ENCODE measurements at places on chromosomes 5 and 9.

DNA sequence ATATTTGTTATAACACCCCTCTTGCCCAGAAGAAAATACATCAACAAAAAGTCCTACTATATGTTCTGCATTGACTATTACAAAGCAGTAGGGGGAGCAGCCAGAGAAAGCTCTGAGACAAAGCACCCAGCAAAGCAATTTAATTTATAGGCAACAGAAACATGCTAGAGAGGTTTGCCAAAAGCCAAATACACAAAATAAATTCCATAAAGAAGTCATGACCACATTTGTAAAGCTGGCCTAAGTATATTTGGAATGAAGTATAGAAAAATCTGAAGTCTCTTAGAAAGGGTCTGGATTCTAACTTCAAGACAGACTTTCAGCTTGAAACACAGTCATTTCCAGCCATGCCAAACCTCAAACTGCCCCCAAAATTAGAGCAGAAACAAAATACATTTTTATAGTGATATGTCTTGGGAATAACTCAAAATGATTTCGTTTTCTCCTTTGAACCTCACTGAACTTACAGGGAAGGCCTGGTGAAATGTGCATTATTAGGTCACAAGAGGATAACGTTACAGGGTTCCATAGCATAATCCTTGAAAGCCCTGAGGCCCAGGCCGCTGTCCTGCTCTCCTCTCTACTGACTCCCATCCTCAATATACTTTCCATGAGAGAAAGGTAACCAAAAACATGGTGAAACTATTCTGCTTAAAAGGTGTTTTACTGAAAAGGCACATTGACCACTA, 451.8 kb downstream of the RAB3C start:
- DNase-seq = no peak

DNA sequence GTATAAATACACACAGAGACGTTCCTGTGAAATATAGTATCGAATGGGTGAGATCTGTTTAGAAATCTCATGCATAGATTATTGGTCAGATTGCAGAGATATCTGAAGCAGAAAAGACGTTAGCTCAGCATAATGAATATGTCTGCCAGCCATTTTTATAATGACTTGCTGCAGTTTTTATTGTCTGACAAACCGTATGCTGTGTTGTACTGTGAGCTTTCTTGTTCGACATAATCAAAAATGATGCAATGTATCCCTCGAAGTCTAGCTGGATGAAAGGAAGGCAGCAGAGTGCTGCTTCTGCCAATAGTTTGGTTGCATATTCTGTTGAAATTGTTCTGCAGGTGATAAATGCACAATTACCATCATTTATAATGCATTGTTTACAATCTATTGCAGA, 514.9 kb upstream of the ARRDC3 start:
- no peak for DNase-seq

GRCh38 chr5:169958278-169958677, 22.0 kb downstream of the INSYN2B start:
- no peak for DNase-seq

DNA sequence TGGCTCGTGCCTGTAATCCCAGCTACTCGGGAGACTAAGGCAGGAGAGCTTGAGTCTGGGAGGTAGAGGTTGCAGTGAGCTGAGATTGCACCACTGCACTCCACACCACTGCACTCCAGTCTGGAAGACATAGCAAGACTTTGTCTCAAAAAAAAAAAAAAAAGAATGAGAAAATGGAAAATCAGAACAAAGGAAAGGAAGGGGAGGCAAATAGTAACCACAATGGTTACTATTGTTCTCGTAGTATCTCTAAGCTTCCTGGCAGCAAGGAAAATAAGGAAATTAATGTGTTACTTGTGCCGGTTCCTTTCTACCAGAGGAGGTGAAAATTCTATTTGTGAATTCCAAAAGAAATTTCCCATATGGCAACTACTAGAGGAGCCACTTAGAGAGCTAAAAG, 48.5 kb upstream of the BNC2 start:
- DNase-seq = no peak

DNA sequence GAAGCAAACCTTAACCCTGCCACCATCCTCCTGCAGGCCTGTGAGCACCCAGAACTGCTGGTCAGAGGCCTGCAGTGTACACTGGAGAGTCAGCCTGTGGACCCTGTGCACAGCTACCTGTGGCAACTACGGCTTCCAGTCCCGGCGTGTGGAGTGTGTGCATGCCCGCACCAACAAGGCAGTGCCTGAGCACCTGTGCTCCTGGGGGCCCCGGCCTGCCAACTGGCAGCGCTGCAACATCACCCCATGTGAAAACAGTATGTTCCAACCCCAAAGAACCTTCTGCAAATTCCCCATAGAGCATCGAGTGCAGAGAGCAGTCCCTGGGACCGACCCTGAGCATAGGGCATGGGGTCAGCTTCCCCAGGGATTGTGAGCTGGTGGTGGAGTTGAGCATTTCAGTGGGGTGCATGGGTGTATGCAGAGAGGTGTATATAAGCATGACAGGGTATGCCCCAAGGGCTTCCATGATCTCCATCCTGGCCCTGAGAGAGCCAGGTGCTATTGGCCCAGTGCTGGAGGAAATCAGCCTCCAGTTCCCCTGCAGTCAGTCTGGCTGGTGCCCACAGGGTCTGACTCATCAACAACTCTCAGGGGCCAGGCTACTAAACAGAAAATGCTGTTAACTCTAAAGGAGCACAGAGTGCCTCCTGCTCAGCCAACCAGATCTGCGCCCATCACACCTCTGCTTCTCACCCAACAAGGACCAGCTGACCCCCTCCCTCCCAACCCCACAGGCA, 126.2 kb downstream of the SAXO1 start:
- peak; percentile 76 for DNase-seq

- no peak for DNase-seq
Observed at GRCh38 chr5:33184367-33184766, 256.4 kb upstream of the TARS1 start.

DNA sequence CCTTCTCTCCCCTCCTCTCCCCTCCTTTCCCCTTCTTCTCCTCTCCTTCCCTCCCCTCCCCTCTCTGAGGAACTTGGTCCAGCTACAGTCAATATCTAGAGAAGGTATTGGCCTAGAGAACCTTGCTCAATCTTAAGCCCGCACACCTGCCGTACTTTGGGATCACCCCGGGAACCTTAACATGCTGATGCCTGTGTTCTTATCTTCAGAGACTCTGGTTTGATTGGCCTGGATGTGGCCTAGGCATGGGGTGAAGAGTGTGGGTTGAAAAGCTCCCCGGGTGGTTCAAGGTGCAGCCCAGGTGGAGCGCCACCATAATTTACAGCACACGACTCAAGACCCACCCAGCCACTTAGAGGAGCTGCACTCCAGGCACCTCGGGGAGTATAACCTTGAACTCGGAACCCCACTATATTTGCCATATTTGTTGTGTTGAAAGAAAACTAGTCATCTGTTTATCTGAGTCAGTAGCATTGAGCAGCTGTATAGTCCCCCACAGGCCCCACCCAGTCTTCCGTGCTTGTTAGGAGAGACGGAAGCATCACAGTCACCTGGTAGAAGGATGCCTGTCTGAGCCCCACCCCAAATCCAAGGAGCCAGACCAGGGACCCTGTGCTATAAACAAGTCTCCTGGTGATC, 14.4 kb upstream of the PHF19 start:
- DNase-seq = no peak

DNA sequence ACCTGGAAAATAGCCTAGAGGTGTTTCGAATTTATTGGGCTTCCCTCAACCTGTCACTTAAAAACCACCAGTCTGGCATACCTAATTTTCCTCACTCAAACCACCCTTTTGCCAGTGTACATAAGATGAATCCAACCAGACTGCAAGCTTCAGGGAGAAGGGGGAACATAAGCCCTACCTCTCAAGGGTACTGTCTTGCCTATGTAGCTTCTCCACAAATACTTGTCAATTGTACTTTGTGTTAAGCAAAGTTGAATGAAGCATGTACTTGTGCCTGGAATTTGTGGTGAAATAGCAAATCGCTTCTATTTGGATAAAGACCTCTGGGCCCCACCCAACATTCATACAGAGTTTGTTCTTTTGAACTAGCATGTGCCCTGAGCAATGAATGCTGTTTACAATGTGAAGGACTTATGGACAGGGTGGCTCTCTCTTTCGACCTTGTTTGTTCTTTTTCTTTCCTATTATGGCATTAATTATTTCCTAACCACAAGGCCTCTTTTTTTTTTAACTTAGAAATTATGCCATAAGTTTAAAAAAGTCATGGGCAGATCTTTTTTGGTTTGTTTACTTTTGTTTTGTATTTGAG, 580.2 kb downstream of the EBF1 start:
- DNase-seq = no peak

- no peak for DNase-seq
Observed at GRCh38 chr5:172175263-172175719, 12.7 kb downstream of the STK10 start.

DNA sequence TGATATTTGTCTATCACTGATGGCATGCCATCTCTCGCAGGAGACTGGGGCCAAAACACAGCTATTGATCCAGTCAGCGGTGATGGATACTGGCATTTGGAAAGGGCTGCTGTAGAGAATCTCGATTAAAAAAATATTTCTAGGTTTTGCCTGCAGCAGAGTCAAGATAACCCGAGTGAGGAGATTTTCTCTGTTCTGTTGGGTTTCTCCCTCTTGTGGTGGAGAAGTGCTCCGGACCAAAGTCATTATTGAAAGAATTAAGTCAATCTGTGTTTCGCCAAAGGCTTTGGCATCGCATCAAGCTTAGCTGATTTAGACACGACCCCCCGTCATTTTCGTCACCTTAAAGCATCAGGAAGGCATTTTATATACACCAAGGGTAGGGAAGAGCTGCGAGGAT, 97.1 kb upstream of the IRX2 start:
- no peak for DNase-seq

GRCh38 chr9:124500796-124501611, 6.2 kb downstream of the NR5A1 start:
- DNase-seq = no peak

- no peak for DNase-seq
Observed at GRCh38 chr9:133543772-133544467, 9.4 kb downstream of the ADAMTSL2 start.

GRCh38 chr5:17196697-17197096, 20.7 kb upstream of the BASP1 start:
- no peak for DNase-seq

DNA sequence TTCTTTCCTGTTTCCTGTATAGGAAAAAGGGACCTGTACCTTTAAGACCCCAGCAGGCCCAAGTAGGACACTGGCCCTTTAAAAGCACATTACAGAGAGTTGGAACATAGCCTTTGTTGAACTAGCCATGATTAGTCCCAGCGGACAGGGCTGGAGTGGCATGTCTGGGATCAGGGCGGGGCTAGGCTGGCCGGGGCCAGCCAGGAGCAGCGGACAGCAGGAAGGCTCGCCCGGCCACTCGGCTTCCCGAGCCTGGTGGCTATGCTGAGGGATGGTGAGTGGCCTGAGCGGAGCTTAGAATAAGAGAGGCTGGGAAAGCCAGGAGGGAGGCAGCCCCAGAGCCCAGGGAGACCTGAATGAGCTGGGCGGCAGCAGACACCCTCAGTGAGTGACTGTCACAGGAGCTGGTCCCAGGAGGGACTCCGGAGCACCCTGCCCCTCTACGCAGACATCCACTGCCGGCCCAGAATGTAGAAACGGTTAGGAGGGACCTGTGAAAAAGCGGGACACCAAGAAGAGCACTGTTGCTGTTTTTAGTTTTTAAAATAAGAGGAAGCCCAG, 92.1 kb downstream of the DAB2IP start:
- peak; percentile 93 for DNase-seq

DNA sequence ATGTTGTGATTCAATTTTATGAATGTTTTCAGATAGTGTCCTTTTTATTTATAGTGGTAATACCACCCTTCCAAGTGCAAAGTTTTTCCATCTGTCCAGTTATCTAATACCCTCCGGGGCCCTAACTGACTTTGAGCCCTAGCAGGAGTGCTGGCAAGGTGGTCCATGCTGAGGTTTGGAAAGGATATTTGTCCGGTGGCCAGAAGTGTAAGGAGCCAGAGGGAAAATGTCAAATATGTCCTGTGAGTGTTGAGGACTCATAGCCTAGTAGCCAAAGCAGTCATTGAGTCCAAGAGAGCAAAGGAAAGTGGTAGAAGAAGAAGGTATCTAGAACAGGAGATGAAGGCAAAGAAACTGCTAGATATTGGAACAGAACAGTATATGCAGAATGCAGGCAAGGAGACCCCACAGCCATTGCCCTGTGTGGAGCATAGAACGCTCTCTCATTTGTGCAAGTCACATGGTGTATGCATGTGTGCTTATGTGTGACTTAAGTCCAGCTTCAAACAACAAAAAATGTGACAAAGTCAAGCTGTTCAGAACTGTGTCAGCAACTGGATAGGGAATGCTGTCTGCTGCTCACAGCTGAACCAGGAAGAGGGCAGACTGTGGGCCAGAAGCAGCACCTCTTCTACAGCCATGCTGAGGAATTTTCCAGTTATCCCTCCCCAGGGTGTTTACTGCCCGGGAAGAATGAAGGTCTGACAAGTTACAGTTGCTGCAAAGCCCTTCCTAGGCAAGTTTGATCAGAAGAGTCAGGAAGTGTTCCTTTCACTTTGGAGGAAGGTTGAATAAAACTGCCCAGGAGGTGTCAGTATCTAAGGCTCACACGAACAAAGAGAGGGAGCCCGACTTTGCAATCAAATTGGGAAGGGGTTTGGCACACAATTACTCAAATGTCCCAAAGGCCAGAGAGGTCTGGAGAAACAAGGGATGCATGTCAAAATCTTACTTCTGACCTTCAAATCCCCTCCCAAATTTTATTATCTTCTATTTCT, 463.3 kb upstream of the DMAC1 start:
- DNase-seq = no peak

- DNase-seq = no peak
Observed at GRCh38 chr9:2693056-2693455, 24.3 kb upstream of the KCNV2 start.

DNA sequence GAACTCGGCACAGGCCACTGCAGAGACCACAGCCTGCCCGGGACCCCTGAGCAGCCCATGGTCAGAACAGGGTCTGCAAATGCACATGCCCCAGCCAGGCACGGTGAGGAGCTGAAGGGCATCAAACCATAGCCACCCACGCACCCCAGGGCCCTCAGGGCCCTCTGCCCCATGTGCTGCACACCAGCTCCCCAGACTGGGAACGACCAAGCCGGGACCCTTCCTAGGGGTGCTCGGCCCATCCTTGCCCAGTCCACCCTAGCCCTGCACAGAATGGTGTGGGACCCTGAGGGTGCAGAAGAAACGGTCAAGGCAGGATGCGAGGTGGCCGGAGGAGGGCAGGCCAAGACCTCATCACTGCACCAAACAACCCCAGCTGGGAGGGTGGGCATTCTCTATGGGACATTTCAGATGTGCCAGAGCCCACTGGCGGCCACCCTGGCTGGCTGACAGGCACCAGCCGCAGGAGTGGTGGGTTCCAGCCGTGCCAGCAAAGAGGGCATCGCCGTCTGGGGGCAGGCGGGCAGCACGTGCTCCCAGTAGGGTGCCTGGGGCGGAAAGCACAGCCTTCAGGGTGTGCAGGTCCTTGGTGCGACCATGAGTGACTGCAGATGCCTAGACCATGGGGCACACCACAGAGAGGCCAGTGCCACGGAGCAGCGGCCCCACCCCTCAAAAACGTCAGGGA, 16.4 kb downstream of the SLC12A7 start:
- no peak for DNase-seq

GRCh38 chr5:18329328-18329727, 695.1 kb downstream of the TAF11L14 start:
- no peak for DNase-seq
